Sigmoid colon (tissue), 7 donors: ENCODE measurements at places on chromosomes 7 and 10.
A peak's percentile ranks its signal among the peaks of the same experiment; 100 is the strongest.

- H3K4me3 ChIP-seq, result no peak overlapping the region
- H3K36me3 ChIP-seq, result peaks cover 33% of the 10 kb centered on the region
- no peak for DNase-seq
- H3K4me1 ChIP-seq, result peaks cover 5% of the 10 kb centered on the region
- no peaks in the 10 kb centered on the region for H3K27me3 ChIP-seq
Measured at GRCh38 chr7:152161171-152161570, 135.7 kb downstream of the GALNT11 start.

- H3K36me3 ChIP-seq, result no peaks in the 10 kb centered on the region
- no peaks in the 10 kb centered on the region for H3K27me3 ChIP-seq
Measured at GRCh38 chr10:110138197-110138812, 69.1 kb upstream of the MXI1 start.

DNA sequence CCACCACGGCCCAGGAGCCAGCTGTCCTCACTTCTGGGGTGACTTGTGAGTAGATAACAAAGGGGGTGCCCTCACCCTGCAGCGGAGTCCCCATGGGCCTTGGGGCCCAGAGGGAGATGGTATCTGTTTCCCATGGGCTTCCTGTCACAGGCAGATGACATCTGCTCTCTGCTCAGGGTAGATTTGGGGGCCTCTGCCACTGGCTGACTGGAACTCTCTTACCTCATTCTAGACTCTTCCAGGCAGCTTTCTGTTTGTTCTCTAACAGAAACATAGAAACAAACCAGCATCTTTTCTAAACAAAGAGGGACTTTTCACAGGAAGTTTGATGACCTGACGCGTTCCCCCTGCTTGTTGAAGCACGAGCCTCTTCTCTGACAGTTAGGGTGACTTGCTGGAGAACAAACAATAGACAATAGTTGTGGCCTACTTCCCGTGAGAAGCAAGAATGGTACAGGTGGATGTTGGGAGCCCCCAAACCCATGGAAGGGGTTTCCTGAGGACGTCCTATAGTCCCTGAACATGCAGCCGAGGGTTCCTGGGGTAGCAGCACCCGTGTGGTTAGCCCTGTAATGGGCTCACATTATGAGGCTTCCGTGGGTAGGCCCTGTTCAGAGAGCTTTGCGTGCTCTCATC is 61.6 kb downstream of the GRK5 start:
- DNase-seq, result no peak
- peaks cover 26% of the 10 kb centered on the region for H3K4me1 ChIP-seq
- H3K27ac ChIP-seq, result no peak overlapping the region
- H3K4me3 ChIP-seq, result no peak overlapping the region
- no peaks in the 10 kb centered on the region for H3K36me3 ChIP-seq
- no peaks in the 10 kb centered on the region for H3K27me3 ChIP-seq

- H3K4me3 ChIP-seq, result no peak overlapping the region
- no peaks in the 10 kb centered on the region for H3K36me3 ChIP-seq
- H3K4me1 ChIP-seq, result peaks cover 5% of the 10 kb centered on the region
- no peak for DNase-seq
- H3K27me3 ChIP-seq, result no peaks in the 10 kb centered on the region
Measured at GRCh38 chr7:137373507-137373906, 30.0 kb upstream of the PTN start.

GRCh38 chr10:129880191-129880870 is 83.7 kb downstream of the EBF3 start:
- H3K27ac ChIP-seq, result no peak overlapping the region
- no peak for DNase-seq
- H3K36me3 ChIP-seq, result no peaks in the 10 kb centered on the region
- H3K4me3 ChIP-seq, result no peak overlapping the region

- H3K4me1 ChIP-seq, result no peaks in the 10 kb centered on the region
- H3K4me3 ChIP-seq, result no peak overlapping the region
- no peak for DNase-seq
- H3K36me3 ChIP-seq, result no peaks in the 10 kb centered on the region
- H3K27ac ChIP-seq, result no peak overlapping the region
Measured at GRCh38 chr7:156380261-156380660, 260.3 kb upstream of the RNF32 start.

- no peak overlapping the region for H3K4me3 ChIP-seq
- peaks cover 17% of the 10 kb centered on the region for H3K36me3 ChIP-seq
- no peaks in the 10 kb centered on the region for H3K27me3 ChIP-seq
- peaks cover 25% of the 10 kb centered on the region for H3K4me1 ChIP-seq
Measured at GRCh38 chr7:150401861-150402631, 22.9 kb downstream of the ZNF775 start.

DNA sequence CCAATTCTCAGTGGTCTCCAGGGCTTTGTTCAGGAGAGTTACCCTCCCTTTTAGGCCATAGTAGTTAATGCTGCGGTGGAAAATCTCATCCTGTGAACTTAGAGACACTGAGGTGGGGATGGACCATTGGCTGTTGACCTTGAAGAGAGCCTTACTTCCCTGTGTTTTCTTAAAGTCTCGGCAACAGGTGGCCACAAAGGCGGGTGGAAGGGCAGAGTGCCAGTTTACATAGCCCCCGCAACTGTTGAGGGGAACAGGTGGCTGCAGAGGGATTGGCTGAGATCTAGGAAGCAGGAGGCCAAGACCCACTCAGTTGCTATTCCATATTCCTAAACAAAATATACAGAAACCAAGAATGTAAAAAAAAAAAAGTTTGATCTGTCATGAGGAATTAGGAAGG is 160.6 kb downstream of the ST7 start:
- no peak overlapping the region for H3K27ac ChIP-seq
- no peak for DNase-seq
- H3K4me1 ChIP-seq, result no peaks in the 10 kb centered on the region
- no peak overlapping the region for H3K4me3 ChIP-seq
- no peaks in the 10 kb centered on the region for H3K27me3 ChIP-seq

DNA sequence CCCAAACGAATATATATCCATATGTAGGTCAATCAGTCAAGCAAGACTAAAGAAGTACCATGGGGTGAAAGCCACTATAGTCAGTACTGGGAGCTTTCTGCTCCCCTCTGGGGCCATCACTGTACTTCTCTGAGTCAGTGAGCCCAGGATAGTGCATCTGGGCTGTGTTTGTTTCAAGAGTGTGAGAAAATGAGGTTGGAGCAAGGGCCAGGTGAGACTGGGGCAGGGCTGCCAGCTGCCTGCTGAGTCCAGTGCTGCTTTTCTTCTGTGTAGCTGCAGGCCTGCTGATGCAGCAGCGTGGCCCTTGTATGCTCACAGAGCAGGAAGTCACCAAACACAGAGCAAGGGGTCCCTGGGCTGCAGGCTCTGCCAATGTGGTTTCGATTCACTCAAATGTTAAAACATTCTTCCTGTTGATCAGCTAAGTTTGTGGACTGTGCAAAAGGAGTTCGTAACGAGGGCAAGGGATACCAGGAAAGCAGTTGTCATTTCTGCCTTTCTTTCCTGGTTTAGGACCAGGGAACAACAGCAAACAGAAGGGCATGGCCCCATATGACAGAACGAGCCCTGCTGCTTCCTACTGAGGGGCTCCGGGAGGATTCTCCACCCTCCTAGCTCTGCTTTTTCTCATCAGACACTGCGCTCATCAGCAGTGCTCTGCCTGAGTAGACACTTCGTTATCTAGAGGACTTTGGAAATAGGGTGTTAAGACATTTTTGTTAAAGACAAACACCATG is 65.4 kb upstream of the TNS3 start:
- no peak overlapping the region for H3K27ac ChIP-seq
- H3K4me3 ChIP-seq, result no peak overlapping the region
- no peaks in the 10 kb centered on the region for H3K27me3 ChIP-seq
- no peak for DNase-seq
- no peaks in the 10 kb centered on the region for H3K4me1 ChIP-seq
- no peaks in the 10 kb centered on the region for H3K36me3 ChIP-seq

GRCh38 chr10:114017271-114017670 is 26.4 kb upstream of the ADRB1 start:
- H3K27ac ChIP-seq, result no peak overlapping the region
- H3K4me1 ChIP-seq, result peaks cover 1% of the 10 kb centered on the region
- DNase-seq, result no peak

DNA sequence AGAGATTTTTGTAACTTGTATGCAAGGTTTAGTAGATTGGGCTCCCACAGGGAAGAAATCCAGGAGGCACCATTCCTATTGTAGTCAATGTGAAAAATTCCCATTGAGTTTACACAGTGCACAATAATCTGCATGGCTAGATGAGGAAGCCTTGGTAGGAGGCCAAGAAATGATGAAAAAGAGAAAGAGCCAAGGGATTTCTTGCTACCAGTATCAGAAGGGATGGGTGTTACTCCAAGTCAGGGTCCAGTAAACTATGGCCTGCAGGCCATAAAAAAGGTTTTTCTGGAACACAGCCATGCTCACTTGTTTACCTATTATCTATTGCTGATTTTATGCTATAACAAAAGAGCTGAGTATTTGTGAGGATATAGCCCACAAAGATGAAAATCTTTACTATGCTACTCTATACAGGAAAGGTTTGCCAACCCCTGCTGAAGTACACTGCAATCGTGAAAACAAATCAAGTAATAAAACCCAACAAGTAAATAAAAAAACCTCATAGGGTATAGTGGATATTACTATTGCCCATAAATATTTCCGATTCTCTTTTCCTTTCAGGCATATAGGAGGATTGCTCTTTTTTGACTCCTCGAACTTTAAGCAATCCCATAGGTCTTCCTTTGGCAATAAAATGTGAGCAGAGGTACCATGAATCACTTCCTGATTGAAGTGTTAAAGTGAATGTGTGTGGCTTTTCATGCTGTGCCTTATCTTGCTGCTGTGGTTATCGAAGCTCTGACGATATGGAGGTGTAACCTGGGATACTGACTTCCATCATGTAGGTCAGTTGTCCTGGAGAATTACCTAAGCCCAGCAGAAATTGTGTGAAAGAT is 256.3 kb upstream of the MAGI2 start:
- H3K27ac ChIP-seq, result no peak overlapping the region
- no peaks in the 10 kb centered on the region for H3K4me1 ChIP-seq
- no peaks in the 10 kb centered on the region for H3K36me3 ChIP-seq
- no peak for DNase-seq
- no peaks in the 10 kb centered on the region for H3K27me3 ChIP-seq

GRCh38 chr10:93600446-93601145 is 439 bp downstream of the RBP4 start:
- no peak for DNase-seq
- H3K4me1 ChIP-seq, result peaks cover 11% of the 10 kb centered on the region
- peak overlapping the region; percentile 31 for H3K4me3 ChIP-seq
- peaks cover 12% of the 10 kb centered on the region for H3K27me3 ChIP-seq

GRCh38 chr10:80177781-80178636 is 27.3 kb downstream of the ANXA11 start:
- H3K4me1 ChIP-seq, result peaks cover 54% of the 10 kb centered on the region
- H3K4me3 ChIP-seq, result no peak overlapping the region
- H3K27me3 ChIP-seq, result no peaks in the 10 kb centered on the region

DNA sequence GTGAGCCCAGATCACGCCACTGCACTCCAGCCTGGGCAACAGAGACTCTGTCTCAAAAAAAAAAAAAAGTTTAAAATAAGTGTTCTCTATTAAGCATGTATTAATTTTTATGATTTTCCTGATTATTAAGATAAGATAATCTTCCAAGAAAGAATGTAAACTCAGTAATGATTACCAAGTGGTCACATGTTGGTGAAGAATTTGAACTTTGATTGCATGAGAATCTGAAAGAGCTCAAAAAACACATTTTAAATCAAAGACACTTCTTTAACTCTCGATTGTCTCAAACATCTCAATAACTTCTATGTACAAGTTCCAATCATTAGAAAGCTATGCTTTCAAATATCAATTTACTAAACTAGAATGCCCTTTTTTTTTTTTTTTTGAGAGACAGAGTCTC is 33.8 kb downstream of the SNX8 start:
- H3K27ac ChIP-seq, result no peak overlapping the region
- H3K4me3 ChIP-seq, result no peak overlapping the region
- peaks cover 17% of the 10 kb centered on the region for H3K4me1 ChIP-seq
- no peak for DNase-seq
- peaks cover 11% of the 10 kb centered on the region for H3K36me3 ChIP-seq
- no peaks in the 10 kb centered on the region for H3K27me3 ChIP-seq

DNA sequence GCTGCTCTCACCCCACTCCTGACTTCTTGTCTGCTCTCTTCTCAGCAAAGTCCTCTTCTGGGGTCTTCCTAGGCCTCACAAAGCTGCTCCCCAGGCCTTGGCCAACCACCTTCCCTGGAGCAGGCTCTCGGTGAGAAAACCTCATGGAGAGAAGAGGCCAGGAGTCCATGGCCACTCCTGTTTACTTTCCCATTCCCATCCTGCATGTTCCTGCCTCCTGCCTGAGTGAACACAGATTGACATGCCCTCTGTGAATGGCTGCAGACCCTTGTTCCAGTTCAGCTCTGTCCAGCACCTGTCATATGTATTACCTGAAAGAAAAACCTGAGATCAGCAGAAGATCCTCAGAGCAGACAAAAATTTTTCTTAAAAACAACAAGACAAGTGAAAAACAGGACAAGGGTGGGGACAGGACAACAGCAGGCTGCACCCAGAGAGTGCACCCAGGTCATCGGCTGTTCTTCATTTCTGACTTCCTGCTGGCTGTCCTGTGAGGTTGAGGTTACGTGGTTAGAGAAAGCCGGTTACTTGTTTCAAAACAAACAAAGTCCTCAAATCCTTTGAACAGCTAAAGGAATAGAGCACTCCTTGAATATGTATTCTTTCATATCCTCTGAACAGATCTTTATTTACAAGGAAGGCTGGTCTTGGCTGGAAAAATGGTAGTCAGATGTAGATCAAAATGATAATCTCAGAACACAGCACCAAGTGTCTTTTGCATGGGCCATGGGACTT is 34.0 kb upstream of the DLD start:
- H3K27ac ChIP-seq, result no peak overlapping the region
- no peaks in the 10 kb centered on the region for H3K36me3 ChIP-seq
- no peak overlapping the region for H3K4me3 ChIP-seq
- no peaks in the 10 kb centered on the region for H3K27me3 ChIP-seq

DNA sequence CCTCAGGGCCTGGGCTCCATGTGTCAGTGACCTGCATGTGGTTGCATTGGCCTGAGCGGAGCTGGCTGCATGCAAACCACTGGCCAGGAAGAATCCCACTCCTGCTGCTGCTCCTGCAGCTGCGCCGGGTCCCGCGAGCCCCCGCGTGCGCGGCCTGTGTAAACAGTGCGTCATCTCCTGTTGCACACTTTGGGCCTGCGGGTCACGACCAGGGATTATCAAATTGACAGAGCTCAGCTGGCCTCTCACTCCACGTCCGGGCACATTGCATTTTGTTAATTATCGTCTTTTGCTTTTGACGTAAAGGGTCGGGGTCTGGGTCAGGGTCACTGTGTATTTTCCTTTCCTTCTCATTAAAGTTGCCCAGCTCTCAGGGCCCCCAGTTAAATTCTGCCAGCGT is 132.6 kb downstream of the RGS10 start:
- H3K4me1 ChIP-seq, result no peaks in the 10 kb centered on the region
- peak overlapping the region; percentile 56 for H3K27ac ChIP-seq
- DNase-seq, result peak; percentile 88
- no peaks in the 10 kb centered on the region for H3K36me3 ChIP-seq

GRCh38 chr10:88843171-88843570 is 8.5 kb downstream of the ANKRD22 start:
- no peaks in the 10 kb centered on the region for H3K27me3 ChIP-seq
- no peaks in the 10 kb centered on the region for H3K36me3 ChIP-seq
- H3K4me1 ChIP-seq, result no peaks in the 10 kb centered on the region
- H3K27ac ChIP-seq, result no peak overlapping the region
- H3K4me3 ChIP-seq, result no peak overlapping the region
